RPMI7951 (cell line): ENCODE measurements at places on chromosomes 7 and 10.

DNA sequence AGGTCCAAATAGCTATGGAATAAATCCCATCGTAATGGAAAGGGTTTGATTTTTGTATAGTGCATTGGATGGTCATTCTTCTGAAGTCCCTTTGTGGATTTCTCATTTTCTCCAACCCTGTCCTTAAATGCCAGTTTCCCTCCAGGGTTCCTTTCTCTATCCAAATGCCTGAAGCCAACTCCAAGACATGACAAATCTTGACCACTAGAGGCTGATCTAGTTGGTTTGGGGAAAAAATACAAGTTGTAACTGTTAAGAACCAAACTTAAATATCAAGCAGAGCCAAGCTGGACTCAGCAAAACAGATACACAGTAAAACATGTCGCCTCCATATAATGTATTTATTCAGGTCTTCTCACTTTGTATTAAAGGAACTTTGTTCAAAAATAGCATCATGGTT is 28.7 kb downstream of the FRMD4A start:
- DNase-seq, result peak; percentile 43

DNA sequence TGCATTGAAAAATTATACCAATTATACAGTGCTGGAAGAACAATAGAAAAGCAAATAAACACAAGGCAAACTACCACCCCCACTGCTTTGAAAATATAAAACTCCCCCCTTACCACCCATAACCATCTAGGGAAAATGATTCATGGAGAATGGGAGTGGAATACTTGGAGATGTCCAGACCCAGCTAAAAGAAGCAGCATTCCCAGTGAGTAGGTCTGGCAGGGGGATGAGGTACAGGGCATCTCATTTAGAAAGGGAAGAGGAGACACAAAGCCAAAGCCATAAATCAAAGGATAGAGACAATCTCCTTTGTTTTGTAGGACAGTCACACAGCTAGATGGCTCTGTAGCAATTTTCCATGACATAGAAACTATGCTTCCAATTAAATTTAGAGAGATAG is 36.0 kb upstream of the DGKI start:
- peak; percentile 38 for DNase-seq

DNA sequence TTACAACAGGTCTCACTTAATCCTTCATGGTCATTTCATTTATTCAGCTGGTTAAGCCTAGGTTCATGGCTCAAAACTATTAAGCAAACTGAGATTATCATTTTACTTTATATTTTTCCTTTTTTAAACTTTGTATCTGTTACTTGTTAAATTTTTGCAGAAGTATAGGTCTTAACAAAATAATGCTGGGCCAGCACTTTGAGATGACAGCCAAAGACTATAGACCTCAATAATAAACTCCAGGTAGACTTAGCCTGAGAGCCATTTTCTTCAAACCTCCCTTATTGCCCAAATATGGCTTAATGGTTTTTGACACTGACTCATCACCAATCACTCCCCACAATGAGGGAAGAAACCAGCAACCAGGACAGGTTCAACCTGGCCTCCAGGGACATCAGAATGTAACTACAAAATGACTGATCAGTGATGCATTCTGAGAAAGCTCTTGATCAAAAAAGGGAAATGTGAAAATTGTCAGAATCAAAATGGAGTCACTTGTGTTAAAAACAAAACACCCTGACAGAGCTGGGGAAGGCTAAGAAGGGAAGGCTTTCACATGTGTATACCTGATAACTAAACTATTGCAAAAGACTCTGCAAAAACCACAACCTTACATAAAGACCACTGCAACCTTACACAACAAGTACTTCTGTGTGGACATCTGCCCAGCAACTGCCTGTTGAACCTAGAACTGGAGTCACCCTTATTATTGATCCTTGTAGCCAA is 2.1 kb upstream of the CCDC126 start:
- DNase-seq, result peak; percentile 24

DNA sequence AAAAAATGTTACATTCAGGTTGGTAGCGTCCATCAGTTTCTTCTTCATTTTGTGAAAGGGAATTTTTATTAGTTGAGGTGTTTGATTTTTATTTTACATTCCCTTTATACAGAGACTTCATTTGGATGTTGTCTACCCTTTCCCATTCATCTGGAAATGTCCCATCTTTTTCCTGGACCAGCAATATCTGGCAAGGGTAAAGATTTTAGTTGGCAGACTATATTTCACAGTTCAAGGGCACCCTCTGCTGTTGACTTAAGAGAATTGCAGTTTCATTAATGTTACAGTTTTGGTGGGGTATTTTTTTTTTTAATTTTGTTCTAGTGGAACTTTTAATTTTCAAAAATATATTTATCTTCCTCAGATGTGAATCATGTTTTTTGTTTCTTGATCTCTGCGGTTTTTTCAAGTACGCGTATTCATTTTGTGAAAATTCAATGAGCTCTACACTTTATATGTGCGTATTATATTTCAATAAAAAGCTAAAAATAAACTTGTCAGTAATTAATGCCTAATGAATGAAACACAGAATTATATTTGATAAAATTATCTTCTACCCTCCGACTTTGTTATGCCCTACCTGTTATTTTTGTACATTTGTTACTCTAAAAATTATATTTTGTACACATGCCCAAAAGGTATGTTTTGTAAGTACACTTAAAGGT is 97.9 kb upstream of the KLF14 start:
- peak; percentile 55 for DNase-seq
